ENCODE measurements at places on chromosomes 3 and 15.

GRCh38 chr15:89409184-89410038 lies 74.8 kb upstream of the POLG start:
- no peak for DNase-seq

DNA sequence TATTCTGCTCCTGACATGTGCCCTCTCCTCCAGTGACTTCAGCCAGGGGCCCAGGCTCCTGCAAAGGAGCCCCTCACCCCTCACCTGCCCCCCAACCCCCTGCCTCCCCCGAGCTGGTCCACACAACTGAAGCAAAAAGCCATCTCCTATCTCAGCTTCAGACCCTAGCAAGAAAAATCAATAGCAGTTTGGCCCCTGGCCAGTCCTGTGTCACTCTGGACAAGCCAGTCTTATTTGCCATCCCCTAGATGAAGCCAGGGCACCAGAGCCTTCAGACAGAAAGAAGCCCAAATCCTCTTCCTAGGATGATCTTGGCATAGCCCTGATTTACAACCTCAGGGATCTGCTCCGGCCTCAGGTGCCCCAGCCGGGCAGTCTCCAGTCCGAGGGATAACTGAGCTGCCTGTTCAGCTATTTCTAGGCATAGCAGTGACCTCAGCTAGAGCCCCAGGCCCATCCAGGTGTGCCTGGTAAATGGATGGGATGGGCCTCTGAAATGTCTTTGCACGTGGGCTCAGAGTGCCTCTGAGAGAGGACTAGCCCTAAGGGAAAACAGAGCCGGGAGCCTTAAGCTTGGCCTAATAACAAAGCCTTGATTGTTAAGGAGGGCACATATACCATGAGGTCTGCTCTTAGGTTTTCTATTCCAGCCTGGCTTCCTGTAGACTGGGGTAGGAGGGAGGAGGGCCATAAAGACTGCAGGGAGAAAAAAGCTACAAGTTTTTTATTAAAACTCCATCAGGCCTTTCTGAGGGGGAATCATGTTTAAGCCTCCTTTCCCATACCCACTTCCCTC lies 242.0 kb downstream of the SHQ1 start:
- no peak for DNase-seq

DNA sequence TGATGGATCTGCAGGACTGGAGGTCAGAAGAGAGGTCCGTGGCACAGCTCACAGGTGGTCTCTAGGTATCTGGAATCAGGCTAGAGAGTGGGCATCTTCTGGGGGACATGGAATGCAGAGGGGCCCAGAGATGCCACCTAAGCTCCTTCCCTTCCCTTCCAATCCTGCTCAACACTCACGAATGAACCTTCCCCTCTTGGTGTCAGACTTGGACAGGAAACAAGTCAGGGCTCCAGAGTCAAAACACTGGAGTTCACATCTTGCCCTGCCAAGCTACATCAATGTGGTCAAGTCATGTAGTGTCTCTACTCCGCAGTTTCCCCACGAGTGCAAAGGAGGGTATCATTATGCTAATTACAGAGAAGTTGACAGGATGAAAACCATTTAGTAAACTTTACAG lies 16.0 kb upstream of the RBPMS2 start:
- no peak for DNase-seq

DNA sequence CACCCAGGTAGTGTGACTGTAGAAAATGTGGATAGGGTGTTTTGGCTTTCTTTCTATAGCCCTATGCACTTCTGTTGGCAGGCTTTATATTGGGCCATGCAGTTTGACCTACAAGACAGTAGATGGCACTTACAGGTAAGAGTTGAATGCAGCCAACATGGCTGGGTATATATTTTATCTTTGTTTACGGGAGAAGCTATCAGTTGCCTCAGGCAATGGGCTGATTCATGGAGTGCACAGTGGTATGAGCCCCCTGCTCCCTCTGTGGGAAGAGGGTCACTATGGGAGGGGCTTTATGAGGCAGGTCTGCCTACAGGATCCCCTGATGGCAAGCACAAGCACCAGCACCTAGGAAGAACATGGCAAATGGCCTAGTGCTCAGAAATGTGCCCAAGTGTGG lies 301.2 kb upstream of the CDIN1 start:
- no peak for DNase-seq

DNA sequence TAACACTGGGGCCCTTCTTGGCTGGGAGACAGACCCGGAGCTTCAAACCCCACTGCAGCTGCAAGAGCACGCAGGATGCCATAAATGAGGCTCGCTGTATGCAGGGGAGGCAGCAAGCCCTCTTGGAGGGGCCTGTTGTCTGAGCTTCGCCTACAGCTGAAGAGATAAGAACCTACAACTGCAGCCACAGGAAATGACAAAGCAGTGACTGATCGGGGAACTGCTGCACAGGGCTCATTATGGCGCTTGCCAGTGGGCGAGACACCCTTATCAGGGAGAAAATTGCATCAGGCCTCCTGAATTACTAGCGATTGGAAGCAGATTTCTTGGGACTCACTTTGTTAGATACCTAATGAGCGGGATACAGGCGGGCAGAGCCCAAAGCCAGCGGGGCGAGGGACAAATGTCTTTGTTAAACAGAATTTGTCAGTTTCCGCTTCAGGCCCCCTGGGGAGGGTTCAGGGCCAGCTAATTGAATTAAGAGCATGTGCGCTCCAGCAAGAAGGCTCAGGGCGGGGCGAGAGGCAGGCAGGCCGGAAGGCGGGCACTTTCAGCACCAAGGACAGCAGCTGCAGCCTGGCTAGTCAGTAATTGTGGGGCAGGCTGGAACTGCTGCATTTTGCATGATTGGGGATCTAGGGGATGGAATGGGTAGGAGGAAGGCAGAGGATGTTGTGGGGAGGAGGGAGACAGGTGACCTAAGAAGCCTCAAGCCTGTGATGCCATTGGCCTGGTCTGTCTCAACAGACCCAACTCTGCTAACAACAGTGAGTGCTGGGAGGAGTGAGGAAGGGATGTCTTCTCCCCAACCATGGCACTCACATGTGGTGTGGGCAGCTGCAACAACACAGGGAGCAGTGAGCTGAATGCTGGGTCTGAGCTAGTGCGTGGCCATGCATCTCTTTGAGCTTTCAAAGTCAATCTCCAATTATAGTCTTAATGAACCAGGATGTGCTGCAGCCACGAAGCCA lies 55.3 kb downstream of the CCDC33 start:
- DNase-seq: no peak

DNA sequence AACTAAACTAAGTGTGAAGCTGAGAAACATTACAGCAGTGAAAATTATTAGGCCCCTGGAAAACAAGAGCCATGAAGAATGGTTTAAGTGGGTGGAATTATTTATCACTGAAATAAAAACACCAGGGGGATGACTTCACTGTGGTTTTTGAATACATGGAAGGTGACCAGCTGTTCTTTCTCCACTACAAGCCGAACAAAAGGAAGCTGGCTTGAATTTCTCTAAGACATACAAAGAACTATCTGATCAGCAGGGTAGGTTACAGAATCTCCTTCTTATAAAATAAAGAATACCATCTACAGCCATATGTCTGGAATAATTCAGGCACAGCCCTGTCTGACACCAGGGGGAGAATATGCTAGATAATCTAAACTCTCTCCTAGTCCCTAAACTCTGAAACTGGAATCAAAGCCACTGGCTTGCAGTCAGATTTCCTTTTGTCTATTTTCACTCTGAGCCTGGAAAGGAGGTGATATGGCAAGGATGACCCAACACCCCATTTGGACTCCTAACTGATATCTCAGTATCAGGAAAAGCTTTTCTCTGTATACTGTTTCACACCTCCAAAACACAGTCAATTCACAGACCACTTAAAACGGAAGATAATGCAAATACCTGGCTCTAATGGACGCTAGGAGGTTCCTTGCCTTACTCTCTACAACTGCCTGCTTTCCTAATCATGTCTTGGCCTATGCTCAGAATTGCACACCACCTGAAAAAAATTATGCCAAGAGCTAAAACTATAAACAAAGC lies 31.2 kb downstream of the SPATA12 start:
- DNase-seq: no peak

DNA sequence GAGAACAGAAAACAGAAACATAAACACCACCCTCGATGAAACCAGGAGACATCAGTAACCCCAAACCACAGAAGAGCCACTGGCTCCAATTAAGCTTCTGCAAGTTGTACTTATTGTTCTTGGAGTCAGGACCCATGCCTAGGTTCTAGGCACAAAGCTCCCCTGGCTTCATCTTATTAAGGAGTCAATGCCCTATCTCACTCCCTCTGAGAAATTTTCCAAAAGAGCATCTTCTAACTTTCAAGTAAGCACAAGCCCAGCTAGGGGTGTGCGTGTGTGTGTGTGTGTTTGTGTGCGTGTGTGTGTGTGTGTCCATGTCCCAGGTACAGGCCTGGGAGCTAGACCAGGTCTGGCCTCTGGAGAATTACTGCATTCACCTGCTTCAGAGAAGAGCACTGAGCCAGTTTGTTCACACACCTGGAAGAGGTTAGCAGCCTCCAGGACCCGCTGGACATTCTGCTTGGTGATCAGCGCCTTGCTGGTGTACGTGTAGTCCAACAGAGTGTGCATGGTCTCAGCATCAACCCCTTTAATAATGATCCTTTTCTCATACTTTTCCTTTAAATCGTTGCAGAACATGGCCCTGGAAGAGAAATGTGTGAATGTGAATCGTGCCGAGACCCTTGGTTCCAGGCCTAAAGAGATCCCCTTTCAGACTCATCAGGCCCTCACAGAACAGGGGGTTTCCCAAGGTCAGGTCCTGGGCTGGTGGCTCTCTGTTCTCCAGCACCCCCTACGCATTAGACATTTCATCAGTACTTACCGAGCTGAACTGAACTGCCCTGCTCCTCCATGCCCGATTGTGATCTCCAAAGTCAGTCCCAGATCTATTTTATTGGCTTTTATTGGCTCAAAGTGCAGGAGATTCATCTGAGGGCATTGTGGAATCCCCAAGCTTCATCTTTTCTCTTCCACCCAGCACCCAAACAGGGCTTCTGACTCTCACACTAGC lies 27.8 kb downstream of the KLHL6 start:
- peak; percentile 68 for DNase-seq

DNA sequence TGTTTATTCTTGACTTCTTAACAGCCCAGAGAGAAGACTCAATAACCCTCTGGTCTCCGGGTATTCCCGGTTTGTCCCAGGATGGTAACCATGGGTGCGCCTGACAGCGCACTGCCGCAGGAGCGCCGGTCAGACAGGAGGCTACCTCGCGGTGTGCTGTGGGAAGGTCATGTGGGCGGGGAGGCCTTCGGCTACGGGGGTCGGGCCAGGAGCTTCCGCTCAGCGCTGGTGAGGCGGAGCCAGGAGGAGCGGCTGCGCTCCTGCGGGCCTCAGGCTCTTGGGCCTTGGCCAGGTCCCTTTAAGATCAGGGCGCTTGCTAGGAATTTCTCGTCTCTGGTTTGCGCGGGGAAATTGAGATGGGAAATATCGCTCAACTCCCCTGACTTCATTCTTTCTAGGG lies 182.3 kb upstream of the NDN start:
- DNase-seq: no peak

- no peak for DNase-seq
Observed at GRCh38 chr3:13715961-13716360, 163.9 kb downstream of the WNT7A start.

DNA sequence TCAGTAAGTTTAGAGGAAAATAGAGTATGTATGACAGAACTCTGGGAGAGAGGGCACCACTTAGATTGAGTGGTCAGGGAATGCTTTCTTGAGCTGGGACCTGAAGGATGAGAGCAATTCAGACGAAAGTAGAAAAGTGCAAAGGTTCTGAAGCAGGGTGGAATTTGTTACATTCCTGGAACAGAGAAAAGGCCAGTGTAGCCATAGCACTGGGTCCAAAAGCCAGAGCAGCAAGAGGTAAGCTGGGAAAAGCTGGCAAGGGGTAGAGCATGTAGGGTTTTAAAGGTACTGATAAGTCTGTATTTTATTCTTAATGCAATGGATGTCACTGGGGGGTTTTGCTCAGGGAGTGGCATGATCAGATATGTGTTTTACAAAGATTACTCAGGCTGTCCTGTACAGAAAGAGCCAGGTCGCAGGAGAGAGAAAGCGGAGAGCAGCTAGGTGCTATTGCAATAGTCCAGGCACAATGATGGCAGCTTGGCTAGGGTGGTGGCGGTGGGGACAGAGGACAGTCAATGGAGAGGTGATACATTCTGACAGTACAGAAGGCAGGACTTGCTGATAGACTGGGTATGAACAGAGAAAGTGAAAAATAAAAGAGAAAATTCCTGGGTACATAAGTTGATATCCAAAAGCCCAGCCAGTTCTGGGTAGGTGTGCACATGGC lies 17.0 kb downstream of the FSTL1 start:
- no peak for DNase-seq

- no peak for DNase-seq
Observed at GRCh38 chr15:84761607-84762131, 13.3 kb downstream of the ZNF592 start.

DNA sequence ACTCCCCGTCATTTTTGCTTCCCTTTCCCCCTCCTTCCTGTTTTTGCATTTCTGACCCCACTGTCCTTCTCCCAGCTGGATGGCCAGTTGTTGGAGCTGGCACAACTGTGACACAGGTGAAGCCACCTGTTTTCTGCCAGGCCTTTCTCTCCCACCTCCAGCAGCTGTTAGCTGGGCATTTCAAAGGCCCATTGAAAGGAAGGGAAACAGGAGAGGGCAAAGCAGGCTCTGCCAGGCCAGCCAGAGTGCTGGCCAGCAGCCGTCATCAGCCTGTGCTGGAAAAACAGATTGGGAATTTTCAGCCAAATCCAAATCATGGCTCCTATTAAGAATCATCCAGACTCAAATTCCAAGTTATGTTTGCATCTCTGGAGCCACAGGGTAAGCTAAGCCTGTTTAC lies 155.2 kb upstream of the C2CD4B start:
- no peak for DNase-seq

GRCh38 chr3:107001635-107002034 lies 375.6 kb upstream of the CCDC54 start:
- DNase-seq: no peak

GRCh38 chr15:55937040-55937439 lies 56.4 kb downstream of the NEDD4 start:
- no peak for DNase-seq

DNA sequence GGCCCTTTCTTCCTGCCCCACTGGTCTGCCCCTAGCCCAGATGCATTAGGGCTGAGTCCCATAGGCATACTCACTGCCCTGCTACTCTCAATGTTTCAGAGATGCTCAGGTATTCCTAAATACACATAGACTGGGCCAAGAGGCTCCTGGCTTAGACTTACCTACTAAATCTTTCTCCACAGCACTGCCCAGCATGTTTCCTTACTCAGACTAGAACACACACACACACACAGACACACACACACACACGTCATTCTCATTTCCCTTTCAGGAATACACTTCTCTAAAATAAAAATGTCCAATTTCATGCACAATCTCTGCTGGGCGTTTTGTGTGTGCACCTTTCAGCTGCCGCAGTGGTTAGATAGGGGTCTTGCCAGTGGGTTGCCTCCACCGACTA lies 175.7 kb downstream of the FAM43A start:
- DNase-seq: no peak

DNA sequence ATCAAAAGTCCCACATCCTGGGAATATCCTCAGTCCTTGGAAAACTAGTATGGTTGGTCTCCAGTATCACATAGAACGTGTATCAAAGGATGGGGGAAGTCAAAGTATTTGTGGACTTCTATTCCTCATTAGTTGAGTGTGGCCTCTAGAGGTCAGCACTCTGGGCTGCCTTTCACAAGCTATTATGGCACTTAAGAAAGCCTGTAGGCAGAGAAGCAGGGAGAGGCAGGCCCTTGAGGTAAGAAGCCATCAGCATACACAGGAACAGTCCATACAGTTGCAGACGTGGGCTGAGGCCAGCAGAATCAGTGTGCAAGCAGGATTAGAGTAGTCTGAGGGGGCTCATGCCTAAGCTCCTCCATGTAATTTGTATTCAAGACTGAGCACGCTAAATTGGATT lies 341.7 kb downstream of the CLSTN2 start:
- peak; percentile 1 for DNase-seq
